Type B pancreatic cell (in vitro differentiated cells): ENCODE measurements at places on chromosomes 12 and 14. TPM values are rescaled to one million over a fixed set of nuclear protein-coding genes. Genes with fewer than 3 reads are reported as not detected.

GRCh38 chr12:25107920-25108319 is 87.0 kb downstream of the DNAI7 start:
- no peak for DNase-seq
- H3K27ac ChIP-seq = no peak overlapping the region
- no peaks in the 10 kb centered on the region for H3K4me1 ChIP-seq

GRCh38 chr12:63445224-63445880 is 222.9 kb downstream of the DPY19L2 start:
- no peaks in the 10 kb centered on the region for H3K4me1 ChIP-seq
- no peak for DNase-seq
- H3K4me3 ChIP-seq = no peak overlapping the region

DNA sequence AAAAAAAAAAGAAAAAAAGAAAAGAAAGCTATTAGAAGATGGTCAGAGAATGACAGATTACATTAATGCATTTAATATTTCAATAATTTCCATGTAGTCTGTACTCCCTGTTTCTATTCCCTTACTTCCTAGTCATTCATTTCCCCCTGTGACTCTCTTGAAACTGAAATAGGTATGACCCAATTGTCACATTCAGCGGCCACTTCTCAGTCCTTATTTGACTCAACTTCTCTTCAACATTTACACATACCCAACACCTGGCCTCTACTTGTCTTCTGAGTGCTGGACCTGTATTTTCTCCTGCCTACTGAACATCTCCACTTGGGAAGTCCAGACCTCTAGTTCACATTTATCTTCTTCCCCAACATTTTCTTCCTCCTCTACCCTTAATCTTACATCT is 7.2 kb downstream of the EEA1 start:
- no peak overlapping the region for H3K27ac ChIP-seq
- H3K36me3 ChIP-seq = peaks cover 15% of the 10 kb centered on the region
- no peaks in the 10 kb centered on the region for H3K27me3 ChIP-seq
- DNase-seq = no peak
- H3K4me1 ChIP-seq = peaks cover 11% of the 10 kb centered on the region
- H3K4me3 ChIP-seq = no peak overlapping the region

DNA sequence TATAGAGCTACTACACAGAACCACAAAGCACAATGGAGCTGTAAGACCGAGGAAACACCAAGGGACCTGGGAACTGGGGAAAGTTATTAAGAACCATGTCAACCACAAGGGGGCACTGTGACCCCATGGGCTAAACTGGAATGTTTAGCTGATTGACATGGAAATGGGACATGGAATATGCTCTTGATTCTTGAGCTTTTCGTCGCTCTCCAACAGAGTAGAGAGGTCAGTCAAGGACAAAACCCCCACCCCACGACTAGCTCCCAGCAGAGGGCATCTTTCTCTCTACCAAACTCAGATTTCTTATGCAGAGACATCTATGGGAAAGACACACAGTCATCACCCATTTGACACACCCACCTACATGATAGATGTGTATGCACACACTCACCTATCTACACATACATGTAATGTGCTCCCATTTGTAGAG is 10.1 kb downstream of the NDRG2 start:
- peaks cover 6% of the 10 kb centered on the region for H3K27me3 ChIP-seq
- H3K27ac ChIP-seq = peak overlapping the region; percentile 47
- H3K4me3 ChIP-seq = no peak overlapping the region
- no peaks in the 10 kb centered on the region for H3K36me3 ChIP-seq

Gene CACNA2D4
- total RNA-seq = 0.87 and 1.1 TPM in 2 replicates

Gene PLEKHH1
- total RNA-seq = 25.3 and 40.0 TPM in 2 replicates
